Activated T-helper 2 cell treated with anti-CD3 and anti-CD28 coated beads, Interferon-gamma antibody, Interleukin-2, Interleukin-4, amounts not matched to agents 10 μg/mL and 5 μg/mL and 100 μg/mL, durations not matched to agents 14 hours and 24 hours and 36 hours (primary cell): ENCODE measurements at places on chromosomes 4 and X.

DNA sequence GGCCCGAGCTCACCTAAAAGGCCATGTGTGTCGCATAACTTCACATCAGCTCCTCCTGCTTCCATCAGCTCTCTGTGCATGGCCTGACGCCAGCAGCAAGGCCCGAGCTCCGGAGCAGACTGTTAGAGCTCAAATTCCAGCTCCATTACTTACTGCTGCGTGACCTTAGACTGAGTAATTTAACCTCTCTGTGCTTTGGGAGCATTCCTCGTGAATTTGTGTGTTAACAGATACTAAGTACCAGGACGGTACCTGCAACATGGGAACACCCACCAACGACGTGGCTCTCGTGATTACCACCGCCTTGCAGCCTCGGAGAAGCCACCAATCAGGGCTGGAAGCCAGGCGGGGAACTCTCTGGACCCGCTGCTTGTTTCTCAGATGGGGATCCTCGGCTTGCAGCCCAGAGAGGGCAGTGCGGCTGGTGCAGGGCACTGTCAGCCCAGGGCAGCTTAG, 12.9 kb downstream of the LETM1 start:
- DNase-seq, result no peak

DNA sequence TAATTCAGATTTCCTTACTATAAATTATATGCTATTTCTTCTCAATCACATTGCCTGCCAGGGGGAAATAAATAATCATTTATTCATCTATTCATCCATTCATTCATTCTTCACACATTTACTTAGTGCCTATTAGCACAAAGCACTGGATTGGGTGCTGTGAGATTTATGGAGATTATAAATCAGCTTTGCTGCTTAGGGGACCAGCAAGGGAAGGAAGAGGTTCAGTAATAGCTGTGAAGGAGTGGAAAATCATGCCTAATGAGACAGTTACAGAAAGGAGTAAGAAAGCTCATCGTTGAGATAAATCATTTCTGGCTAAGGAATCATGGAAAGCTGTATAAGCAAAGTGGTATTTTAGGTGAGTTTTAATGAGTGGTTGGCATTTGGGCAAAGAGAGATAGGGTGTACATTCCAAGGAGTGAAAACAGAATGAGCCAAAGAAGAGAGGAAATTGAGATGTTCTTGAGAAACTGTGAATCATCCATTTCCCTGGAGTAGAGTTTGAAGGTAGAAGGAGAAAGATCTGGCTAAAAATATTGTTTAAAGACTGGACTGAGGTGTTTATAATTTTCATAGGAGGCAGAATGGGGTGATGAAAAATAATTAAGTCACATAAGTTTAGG, 9.6 kb downstream of the ARSJ start:
- DNase-seq, result no peak

DNA sequence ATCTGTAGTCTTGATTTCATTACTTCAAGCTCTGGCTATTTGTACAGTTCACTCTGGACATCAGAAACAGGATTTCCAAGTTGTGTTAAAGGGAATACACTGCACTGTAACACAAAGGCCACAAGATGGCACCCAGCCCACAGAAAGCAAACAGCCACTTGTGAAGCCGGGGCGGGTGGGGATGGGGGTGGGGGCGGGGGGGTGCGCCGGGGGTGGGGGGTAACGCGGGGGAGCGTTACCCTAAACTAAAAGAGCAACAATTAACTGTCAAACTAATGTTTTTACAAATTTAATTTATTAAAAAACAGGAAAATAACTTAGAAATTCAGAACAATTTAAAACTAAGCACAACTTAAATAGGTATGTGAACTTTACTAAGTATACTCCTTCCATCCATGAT, 27.3 kb downstream of the PRDX4 start:
- DNase-seq, result no peak

- no peak for DNase-seq
Measured at GRCh38 chr4:168784786-168785461, 225.1 kb downstream of the CBR4 start.
